ENCODE measurements at places on chromosomes 6 and 20. TPM values are rescaled to one million over a fixed set of nuclear protein-coding genes. Genes with fewer than 3 reads are reported as not detected.

DNA sequence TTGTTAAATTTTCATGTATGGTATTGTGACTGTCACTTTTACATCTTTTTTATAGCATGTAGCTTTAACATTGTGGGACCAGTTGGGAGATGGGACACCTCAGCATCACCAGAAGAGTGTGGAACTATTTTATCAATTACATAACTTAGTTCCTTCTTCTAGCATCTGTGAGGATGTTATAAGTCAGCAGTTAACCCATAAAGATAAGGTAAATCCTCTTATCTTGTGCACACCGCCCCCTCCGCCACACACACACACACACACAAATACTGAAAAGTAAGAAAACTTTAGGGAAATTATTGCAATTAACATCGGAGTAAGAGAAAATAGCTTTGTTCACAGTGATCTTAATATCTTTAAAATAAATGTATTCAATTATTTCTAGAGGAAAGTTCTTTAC lies 60.9 kb downstream of the PGM3 start:
- no peak for DNase-seq

- DNase-seq: no peak
These were observed 982 bp downstream of the HECA start for GRCh38 chr6:139135578-139136545.

- DNase-seq: no peak
These were observed 26.3 kb upstream of the ETV7 start for GRCh38 chr6:36413489-36414480.

PTCHD4 gene
- 23.6 TPM for total RNA-seq

COL11A2 gene
- 1.1 TPM for total RNA-seq
